ENCODE measurements at places on chromosomes 6 and 20.

- DNase-seq, result no peak
These were observed 3.8 kb downstream of the EFHC1 start for GRCh38 chr6:52423971-52424381.

DNA sequence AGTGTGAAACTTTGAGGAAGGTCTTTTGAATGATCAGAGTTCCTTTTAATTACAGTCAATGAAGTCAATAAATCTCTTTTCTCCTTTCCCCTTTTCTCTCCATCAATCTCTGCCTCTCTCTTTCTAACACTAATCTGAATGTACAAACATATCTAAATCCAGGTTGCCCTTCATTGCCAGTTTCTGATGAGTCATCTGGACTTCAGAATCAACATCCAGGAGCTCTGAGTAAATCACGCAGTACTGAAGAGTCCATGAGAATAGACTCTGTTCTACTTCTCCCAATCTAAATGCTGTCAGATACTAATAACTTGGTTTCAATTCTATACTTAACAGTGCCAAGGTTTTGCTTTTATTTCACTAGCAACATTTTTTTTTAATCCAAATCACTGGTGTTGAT is 238.7 kb upstream of the THEMIS start:
- no peak for DNase-seq

GRCh38 chr20:37697314-37697713 is 3.5 kb downstream of the CTNNBL1 start:
- DNase-seq, result no peak

DNA sequence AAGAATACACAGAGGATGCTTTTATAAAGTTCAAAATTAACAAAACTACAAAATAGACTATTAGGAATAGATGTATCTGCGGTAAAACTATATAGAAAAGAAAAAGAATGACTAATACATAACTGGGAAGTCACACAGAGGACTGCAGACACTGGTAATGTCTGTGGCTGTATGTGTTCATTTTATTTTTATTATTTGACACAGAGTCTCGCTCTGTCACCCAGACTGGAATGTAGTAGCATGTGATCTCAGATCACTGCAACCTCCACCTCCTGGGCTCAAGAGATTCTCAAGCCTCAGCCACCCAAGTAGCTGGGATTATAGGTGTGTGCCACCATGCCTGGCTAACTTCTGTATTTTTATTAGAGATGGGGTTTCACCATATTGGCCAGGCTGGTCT is 38.9 kb downstream of the ESF1 start:
- no peak for DNase-seq

- DNase-seq, result peak; percentile 80
These were observed 52.1 kb downstream of the HNF4A start for GRCh38 chr20:44407402-44408184.

- no peak for DNase-seq
These were observed 31.0 kb upstream of the PSMF1 start for GRCh38 chr20:1087311-1087905.

- DNase-seq, result no peak
These were observed 71.6 kb upstream of the ADGRF4 start for GRCh38 chr6:47626782-47627181.

GRCh38 chr6:16511040-16511660 is 250.1 kb downstream of the ATXN1 start:
- no peak for DNase-seq

GRCh38 chr6:16434885-16435284 is 196.5 kb downstream of the GMPR start:
- no peak for DNase-seq

DNA sequence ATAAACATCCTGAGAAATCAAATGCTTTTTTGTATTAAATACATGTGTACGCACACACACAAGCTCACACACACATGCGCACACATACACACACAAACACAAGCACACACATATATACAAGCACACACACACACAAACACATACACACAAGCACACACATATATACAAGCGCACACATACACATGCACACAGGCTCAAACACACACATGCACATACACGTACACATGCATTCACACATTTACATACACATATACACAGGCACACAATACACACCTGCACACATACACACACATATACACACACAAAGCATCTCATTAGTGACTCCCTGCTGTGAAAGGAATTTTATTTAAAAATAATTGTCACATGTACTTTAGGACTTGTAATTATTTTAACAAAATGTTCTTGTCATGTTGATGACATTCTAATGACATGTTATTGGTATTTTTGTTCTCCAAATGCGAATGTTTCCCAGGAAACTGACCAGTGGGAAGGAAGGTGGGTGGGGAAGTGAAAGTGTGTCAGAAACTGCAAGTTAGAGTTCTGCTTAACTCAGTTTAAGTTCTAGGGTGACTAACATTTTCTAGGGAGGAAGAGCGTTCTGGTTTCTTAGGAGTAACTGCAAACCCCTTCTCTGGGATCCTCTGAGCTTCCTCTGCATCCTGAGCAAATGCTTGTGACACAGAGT is 113.9 kb upstream of the ZNF217 start:
- DNase-seq, result no peak

DNA sequence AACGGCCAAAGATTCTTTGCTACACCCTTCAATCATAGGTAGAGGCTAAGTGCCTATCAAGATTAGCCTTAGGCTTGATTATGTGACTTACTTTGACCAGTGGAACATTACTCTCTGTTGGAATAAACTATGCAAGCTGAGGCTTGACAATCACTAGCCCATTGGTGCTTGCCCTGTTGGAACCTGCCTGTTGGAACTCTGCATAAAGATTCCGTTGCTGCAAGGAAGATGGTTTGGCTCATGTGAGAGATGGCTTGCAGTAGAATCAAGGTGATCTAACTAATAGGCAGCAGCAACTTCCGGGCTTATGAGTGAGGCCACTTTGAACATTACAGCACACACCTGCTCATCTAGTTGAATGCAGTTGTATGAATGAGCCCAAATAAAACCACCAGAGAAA is 227.7 kb upstream of the TSHZ2 start:
- no peak for DNase-seq

DNA sequence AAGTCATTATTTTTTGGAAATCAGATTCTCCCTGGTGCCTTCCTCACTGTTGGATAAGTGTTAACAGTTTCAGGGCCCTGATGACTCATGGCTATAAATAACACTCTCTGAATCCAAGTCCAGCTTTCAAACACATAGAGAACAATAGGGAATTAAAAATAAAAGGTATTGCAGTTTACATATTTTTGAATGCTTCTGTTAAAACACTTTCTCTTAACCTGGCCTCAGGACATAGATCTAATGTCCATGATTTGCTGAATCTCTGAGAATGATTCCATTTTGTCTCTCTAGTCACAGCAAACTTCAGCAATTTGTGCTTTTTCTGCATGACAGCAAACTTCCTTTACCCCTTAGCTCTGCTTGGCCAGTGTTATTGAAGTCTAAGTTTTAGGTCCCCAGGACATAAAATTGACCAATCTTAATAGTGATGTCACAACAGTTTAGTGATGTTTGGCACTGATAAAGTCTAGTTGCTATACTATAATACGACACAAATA is 1192.4 kb upstream of the CITED2 start:
- DNase-seq, result no peak

DNA sequence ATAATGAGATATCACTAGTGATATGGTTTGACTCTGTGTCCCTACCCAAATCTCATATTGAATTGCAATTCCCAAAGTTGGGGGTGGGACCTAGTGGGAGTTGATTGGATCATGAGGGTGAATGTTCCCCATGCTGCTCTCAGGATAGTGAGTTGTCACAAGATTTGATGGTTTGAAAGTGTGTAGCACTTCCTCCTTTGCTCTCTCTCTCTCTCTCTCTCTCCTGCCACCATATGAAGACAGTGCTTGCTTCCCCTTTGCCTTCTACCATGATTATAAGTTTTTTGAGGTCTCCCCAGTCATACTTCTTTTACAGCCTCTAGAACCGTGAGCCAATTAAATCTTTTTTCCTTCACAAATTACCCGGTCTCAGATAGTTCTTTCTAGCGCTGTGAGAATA is 1002.0 kb upstream of the ADGRB3 start:
- no peak for DNase-seq

DNA sequence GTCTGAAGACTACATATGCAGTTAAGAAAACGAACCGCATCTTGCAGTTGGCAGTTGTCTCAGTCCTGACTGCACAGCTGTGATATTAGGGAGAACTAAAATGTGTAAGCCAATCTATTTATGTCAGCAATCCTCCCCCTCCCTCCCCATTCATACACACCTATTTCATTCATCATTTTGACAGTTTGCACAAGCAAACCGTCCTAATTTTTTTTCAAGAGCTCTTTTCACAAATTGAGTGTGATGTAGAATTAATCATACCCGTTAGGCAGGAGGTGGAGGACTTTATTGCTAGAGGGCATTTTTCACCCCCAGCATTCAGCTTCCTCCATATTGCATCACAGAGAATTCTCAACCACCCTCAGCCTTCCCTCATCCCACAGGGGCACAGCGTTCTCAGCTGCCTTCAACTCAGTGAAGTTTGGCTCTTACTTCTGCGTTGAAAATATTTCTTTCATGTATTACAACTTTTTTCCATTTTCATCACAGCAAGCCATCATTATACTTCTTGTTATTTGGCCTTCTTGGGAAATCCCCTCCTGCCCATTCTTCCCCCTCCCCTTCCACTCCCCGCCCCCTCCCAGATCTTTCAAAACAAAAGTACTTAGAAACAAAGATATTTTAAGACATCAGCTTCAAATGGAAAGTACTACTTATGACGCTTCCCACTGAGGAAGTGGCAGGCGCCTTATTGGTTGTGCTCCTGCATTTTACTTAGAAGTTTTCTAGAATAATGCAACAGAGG is 37.5 kb downstream of the NOX3 start:
- no peak for DNase-seq

GRCh38 chr20:40197691-40198090 is 491.3 kb downstream of the MAFB start:
- no peak for DNase-seq

DNA sequence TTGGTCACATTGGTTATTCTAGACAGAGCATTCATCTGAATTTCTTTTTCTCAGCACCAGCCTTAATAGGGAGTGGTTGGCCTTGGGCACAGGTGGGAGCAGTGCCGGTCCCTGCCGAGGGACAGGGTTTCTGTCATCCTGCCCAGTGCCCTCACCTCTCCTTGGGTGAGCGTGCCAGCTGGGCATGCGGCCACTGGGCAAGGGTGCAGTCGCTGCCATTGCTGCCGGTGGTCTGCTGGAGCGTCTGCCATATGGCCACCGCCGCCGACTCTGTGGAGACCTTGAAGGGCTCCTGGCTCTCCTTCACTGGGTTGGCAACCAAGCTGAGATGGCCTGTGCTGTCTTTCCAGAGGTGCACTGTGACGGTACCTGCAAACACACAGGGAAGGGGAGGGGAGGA is 16.4 kb upstream of the UQCC2 start:
- no peak for DNase-seq

- no peak for DNase-seq
These were observed 4.1 kb downstream of the SLC22A7 start for GRCh38 chr6:43302126-43302525.

DNA sequence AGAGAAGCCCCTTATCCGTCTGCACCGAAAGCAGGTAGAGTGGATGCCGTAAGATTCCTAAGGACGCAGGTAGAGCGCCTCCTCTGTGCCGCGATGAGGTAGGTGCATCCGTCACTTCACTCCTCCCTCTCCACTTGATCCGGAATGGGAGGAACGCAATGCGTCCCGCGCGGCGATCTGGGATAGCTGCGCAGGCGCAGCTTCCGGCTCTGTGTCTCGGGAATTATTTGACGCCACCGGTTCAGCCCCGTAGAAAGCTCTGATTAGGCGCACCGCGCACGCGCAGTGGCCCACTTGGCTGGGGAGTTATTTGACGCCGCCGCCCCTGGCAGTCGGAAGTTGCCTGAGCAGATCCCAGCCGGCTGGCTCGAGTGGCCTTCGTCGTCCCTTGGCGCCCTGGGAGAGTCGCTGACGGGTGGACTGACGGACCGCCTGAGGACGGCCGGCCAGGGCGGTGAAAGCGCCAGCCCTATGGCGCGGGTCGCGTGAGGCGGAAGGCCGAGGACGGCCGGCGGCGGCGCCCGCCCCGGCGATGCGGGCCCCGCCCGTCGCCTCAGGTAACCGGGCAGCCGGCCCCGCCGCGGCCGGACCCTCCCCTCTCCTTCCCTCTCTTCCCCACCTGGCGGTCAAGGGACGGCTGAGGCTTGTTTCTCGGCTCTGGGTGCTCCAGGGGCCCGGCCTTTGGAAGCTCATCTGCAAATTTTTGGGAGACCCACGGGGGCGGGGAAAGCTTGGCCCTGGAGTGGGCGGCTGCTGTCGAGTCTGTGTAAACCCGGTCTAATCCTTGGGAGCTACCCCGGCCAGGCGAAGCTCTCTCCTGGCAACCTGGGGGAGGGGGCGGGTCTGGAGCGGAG is at the start of gene RALGAPB:
Gene RALGAPB, plus strand, starts transcription at position 331 of the 854 bp plus-strand sequence. CDS start 15,590 bp downstream, outside the sequence.
- DNase-seq, result peak; percentile 98

GRCh38 chr6:51098791-51099190 is 280.1 kb downstream of the TFAP2B start:
- DNase-seq, result no peak

DNA sequence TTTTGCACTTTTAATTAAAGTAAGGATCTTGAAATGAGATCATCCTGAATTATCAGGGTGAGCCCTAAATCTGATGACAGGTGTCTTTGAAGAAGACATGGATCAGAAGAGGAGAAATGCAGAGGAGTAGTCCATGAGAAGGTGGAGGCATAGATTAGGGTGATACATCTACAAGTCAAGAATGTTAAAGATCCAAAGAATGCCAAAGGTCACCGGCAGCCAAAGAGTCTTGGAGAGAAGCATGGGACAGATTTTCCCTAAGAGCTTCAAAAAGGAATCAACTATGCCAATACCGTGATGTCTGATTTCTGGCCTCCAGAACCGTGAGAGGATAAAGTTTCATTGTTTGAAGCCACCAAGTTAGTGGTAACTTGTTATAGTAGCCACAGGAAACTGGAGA is 59.0 kb upstream of the THEMIS start:
- no peak for DNase-seq

- DNase-seq, result no peak
These were observed 927.7 kb downstream of the TFAP2A start for GRCh38 chr6:9487128-9487527.

DNA sequence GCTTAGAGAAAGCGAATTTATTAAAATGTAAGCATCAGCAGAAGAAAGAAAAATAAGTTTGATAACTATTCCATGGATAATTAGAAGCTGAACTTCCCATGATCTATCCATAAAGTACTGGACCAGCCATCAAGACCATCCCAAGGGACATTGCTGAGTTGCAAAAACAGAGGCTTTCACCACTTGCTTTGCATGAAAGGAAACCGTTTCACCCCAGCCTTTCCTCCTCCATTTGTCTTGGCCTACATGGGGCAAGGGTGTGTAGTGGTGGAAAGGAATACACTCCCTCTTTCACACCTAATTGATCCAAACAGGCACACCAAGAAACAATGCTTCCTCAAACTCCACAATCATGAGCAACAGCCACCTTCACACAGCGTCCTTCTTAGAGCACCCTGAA is 10.4 kb downstream of the HIVEP2 start:
- DNase-seq, result no peak
